Frontal cortex (tissue), 4 donors: ENCODE measurements at places on chromosomes 5 and 9.

GRCh38 chr9:121503444-121503843 is 3.8 kb upstream of the GGTA1 start:
- DNase-seq = no peak

DNA sequence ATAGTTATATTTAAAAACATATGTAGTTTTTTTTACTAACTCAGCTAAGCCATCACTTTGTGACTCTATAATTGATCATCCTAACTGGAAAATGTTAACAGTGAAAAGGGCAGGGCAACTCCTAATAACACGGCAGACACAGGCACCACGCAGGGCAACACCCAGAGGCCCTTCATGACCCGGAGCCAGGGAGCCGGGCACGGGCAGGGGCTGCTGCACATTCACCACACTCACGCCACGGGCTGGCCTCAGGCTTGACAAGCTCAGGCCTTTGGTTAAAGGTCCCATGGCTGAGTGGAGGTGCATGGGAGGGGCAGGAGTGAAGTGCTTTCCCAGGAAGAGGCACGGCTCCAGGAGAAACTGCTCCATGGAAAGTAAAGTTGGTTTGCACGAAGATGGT is 53.0 kb upstream of the FAM120A start:
- no peak for DNase-seq

- DNase-seq = no peak
Observed at GRCh38 chr9:86771941-86772634, 175.2 kb downstream of the GAS1 start.

- DNase-seq = no peak
Observed at GRCh38 chr9:128921881-128922763, 1.3 kb downstream of the PHYHD1 start.

DNA sequence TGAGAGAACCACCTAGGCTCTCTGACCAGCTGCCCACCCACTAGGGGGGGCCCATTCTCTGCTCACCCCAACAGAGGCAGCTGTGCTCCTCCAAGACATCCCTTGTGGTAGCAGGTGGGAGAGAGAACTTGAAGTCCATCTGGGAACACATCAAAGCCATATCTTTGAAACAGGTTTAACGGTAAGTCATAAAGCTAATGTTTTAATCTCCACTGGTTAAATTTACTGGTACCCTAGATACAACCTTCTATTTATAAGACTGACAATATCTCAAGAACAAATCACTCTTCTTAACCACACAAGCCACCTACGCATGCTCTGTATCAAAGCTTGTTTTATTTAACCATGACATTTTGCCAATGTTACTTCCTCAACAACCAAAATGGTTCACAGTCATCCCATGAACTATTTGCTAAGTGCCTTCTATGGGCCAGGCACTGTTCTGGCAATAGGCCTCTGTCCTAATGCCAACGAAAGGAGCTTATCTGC is 20.4 kb downstream of the AUH start:
- no peak for DNase-seq

GRCh38 chr5:115549154-115549553 is 4.6 kb upstream of the FEM1C start:
- DNase-seq = no peak

DNA sequence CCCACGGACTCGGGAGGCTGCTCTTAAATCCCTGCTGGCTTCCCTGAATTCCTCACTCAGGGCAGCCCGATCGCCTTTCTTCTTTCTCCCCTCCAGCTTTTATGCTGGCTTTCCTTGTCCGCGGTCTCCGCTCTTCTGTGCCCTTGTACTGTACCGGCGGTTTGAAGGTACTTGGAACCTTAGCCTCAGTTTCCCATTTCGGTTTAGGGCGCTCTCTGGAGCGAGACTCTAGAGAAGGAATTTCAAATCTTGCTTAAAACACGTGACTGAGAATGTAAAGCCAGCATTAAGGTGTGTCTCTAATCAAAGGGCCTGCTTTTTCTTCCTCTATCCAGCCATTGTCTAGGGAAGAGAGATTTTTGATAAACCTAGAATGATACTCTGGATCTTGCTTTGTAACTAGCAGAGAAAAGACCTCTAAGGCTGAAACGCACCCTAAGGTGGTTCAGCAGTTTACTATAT is 650 bp downstream of the GPR107 start:
- DNase-seq = no peak

DNA sequence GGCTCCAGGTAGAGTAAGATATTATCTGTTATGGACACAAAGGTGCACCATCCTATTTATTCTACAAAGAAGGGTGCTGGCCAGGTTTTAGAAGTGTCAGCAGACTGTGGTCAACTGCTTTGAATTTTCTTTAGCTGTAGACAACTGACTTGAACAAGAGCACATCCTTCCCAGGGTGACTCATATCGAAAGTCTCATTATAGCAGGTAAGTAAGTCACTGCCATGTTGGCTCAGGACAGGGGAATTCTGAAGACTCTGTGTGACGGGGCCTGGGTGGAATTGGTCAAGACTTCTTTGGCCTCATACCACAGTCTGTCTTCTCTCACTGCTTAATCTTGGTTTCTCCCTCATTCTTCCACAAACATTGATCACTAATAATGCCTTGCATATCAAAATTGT is 214.5 kb upstream of the CDH9 start:
- DNase-seq = no peak

DNA sequence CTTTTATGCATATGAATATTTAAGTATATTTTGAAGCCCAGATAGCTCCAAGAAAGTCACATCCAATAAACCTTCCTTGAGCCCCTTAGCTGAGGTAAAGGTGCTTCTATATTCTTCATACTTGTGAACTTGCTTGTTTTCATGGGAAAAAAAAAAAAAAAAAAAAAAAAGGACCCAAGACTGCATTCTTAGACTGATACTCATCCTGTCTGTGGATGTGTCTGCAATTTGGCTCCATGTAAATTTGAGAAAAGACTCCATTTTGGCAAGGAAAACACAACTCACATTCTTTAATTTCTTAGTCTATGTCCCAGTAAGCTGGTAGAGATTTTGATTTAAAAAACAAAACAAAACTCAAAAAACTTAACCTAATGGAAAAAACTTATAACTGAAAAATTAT is 238.3 kb downstream of the FBXL17 start:
- DNase-seq = no peak

GRCh38 chr5:150513375-150514309 is 5.7 kb downstream of the NDST1 start:
- peak; percentile 47 for DNase-seq

DNA sequence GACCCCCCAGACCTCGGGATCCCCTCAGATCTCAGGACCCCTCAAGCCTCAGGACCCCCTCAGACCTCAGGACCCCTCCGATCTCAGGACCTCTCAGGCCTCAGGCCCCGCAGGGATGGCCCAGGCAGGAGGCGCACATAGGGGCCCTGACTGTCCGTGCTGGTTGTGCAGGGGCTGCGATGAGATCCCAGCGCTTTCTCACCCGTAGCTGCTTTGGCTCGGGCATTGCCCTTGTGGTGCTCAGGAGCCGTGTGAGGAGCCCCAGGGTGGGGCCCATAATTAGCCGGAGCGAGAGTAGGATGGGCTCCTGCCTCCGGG is 680 bp upstream of the LPCAT1 start:
- DNase-seq = no peak

DNA sequence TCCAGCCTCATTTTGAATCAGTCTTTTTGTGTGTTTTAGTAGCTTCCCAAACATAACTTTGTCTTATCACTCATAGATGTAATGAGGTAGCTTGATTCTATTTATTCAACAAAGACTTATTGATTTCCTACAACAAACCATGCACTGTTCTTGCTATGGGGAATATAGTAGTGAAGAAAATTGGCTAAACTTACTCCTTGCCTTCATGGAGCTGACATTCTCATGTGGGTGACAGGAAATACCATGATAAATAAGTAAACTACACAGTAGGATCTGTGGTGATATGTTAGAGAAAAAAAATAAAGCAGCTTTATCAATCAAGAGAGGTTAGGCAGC is 255.7 kb upstream of the TNC start:
- DNase-seq = no peak

GRCh38 chr9:34716711-34717110 is 6.8 kb upstream of the CCL21 start:
- no peak for DNase-seq

- no peak for DNase-seq
Observed at GRCh38 chr5:72115296-72115695, 8.0 kb downstream of the MAP1B start.

DNA sequence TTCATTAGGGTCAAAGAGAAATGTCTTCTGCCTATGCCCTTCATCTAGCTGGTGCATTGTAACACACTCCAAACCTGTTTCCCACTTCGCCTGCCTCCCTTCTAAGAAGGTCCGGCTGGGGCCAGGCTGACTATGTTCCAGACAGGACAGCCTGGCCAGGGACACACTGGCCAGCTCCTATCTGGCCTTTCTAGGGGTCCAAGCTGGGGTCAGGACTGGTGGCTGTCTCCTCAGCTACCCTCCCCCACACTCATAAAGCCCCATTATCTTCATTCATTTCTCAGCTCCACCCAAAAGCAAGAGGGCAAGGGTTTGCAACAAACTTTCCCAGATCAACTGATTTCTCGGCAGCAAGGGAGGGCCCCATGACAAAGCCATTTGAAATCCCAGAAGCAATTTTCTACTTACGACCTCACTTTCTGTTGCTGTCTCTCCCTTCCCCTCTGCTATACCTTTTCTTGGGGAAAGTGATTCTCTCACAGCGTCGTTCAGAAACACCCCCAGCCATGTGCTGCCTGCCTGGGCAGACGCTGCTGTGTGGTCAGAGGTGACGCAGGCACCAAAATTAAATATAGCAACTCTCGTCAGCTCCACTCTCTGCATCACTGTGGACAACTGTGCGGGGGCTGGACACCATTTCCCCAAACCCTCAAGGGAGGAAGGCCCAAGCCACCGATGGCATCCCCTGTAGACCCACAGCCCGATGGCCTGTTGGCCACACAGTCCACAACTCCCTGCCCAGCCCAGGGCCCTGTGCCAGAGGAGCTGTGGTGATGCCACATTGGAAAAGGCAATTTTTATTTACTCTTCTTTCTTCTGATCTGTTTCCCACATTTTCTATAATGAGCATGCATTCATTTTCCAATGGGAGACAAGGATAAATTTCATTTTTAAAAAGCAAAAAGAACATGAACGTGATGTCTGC is 6.1 kb downstream of the IL13 start:
- no peak for DNase-seq

DNA sequence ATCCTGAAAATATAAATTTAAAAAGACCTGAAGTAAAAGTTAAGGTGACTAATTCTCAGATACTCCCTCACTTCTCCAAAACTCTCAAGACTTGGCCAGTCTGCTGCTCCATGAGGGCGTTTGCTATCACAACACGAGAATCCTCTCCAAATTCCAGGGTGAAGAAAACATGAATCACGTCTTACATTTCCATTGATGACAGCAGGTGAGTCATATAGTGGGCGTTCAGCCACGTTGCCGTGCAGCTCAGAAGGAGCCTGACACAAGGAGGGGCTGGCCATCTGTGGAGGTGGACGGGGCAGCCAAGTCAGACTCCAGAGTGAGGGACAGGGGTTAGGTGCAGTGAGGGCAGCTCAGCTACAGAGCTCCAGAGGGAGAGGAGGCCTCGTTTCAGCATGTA is 555.1 kb upstream of the ADAMTS16 start:
- DNase-seq = no peak

- DNase-seq = no peak
Observed at GRCh38 chr5:57028161-57028560, 76.2 kb upstream of the MIER3 start.

- DNase-seq = no peak
Observed at GRCh38 chr5:82796643-82797416, 280.4 kb downstream of the TMEM167A start.

DNA sequence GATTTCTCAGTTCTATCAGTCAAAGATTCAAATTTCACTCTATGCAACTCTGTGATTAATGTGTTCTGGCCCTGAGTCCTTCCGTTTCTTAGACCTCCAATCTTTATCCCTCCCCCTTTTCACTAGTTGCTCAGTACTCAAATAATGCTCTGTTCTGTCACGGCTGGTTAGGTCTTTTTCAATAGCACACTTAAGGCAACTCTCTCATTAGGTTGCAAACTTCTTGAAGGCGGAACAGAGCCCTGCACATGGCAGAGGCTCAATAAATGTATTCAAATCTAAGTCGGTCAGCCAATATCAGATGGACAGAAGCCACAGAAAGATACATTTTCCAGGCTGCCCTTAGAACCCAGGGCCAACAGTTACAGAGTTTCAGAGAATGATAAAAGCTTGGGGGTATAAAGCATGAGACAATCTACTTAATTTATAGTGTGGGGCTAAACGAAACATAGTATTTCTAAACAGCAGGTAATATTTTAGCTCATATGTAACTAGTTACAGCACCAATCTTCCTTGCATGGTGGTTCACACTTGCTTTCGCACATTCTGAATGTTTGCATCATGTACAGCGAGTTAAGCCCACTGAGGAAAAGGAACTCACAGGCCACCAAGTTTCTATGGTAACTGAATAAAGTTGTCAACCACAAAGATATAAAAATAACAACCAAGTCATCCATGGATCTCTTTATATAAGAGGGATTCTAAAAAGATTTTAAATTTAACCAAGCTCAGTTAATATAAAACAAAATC is 67.1 kb upstream of the GOLPH3 start:
- no peak for DNase-seq

GRCh38 chr5:93995126-93995621 is 253.8 kb upstream of the POU5F2 start:
- DNase-seq = no peak

GRCh38 chr5:91007780-91008402 is 375.2 kb downstream of the ARRDC3 start:
- no peak for DNase-seq
